ENCODE measurements at places on chromosomes 5 and 9. TPM values are rescaled to one million over a fixed set of nuclear protein-coding genes. Genes with fewer than 3 reads are reported as not detected.

GRCh38 chr9:88641456-88642240 lies 106.7 kb downstream of the NXNL2 start:
- no peaks in the 10 kb centered on the region for H3K4me1 ChIP-seq
- no peak overlapping the region for H3K4me3 ChIP-seq
- H3K27ac ChIP-seq, result no peak overlapping the region
- H3K36me3 ChIP-seq, result no peaks in the 10 kb centered on the region
- DNase-seq, result no peak
- no peaks in the 10 kb centered on the region for H3K27me3 ChIP-seq

DNA sequence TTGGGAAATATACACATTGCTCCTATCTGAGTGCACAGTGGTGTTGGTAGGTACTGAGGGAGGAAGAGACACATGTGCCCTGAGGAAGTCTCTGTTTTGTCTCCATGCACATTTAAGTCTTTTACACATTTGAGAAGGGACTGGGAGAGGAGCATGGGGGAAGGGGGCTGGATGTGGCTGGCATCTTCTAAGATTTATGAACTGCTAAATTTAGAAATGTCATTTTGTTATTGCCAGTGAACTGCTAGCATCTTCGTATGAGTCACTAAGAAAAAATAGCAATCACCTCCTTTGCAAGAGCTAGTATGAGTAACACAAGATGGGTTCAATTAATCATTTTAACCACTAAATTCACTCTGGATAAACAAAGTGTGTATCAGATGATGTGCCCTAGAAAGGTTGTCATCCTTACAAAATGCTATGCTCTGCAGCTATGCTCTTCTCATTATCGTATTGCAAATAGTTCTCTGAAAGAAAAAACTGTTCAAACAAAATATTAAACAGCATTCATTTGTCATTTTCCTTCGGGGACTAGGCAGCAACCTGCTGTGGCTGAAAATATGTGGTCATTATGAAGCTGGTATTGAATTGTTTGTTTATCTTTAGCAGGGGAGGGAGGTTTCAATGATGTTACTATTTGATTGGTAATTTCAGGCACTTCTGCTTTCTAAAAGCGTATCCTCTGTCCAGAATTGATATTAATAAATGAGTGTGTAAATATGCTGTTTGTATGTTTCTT lies 236.5 kb downstream of the DMRTA1 start:
- H3K27me3 ChIP-seq, result no peaks in the 10 kb centered on the region
- H3K4me3 ChIP-seq, result no peak overlapping the region
- no peak overlapping the region for H3K27ac ChIP-seq
- no peak for DNase-seq

The CSF2 gene
- polyA plus RNA-seq, result not detected

DNA sequence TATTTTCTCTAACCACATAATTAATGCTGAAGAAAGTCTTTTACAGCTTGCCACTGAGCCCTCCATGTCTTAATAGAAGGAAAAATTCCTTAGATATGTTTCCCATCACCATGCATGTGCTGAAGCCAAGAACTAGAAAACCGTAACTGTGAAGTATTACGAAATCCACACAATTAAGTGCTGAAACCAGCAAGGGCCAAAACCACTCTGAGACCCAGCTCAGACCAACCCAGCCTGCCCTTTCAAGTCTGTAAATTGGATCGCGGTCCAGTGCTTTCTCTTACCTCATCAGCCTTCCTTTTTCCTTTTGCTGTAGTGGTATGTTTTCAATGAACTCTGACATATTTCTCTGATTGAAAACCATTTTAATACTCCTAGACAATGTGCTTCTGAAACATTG lies 26.3 kb downstream of the SEMA5A start:
- no peaks in the 10 kb centered on the region for H3K27me3 ChIP-seq
- no peaks in the 10 kb centered on the region for H3K36me3 ChIP-seq

- H3K27ac ChIP-seq, result no peak overlapping the region
- no peak for DNase-seq
- H3K36me3 ChIP-seq, result no peaks in the 10 kb centered on the region
- no peaks in the 10 kb centered on the region for H3K27me3 ChIP-seq
- no peak overlapping the region for H3K4me3 ChIP-seq
These were observed 54.8 kb upstream of the ANGPTL2 start for GRCh38 chr9:127177231-127177630.

GRCh38 chr9:81608289-81608657 lies 81.1 kb downstream of the TLE1 start:
- no peaks in the 10 kb centered on the region for H3K27me3 ChIP-seq
- H3K4me1 ChIP-seq, result no peaks in the 10 kb centered on the region
- DNase-seq, result no peak
- no peak overlapping the region for H3K4me3 ChIP-seq
